ENCODE measurements at places on chromosomes 2 and 18.

DNA sequence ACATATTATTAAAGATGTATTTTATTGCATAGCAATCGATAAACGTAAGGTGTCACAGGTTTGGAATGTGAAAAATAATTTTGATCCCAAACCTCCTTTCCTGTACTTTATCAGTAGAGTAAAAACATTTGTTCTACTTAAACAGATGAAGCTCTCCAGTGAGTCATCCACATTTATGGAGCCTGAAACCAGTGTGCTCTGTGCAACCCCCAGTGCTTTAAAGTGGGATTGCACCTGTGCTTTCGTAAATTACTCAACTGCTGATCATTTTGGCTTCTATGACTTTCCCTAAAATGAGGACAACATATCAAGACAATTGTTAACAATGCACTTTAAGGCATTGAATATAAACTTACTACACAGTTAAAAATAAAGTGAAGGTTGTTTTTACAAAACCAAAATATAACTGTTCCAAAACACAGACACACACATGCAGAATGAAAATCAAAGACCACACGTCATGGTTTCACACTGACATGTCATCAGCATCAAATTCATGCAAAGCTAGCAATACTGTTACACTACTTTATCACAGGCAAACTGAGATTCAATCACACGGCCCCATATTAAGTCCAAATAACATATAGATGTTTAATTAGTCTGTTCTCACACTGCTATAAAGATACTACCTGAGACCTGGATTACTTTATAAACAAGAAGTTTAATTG lies 9.7 kb downstream of the TMEM18 start:
- DNase-seq: peak; percentile 40

GRCh38 chr2:102369866-102370265 lies 14.3 kb downstream of the IL18R1 start:
- no peak for DNase-seq

GRCh38 chr2:197915548-197916265 lies 111.3 kb downstream of the PLCL1 start:
- DNase-seq: no peak

DNA sequence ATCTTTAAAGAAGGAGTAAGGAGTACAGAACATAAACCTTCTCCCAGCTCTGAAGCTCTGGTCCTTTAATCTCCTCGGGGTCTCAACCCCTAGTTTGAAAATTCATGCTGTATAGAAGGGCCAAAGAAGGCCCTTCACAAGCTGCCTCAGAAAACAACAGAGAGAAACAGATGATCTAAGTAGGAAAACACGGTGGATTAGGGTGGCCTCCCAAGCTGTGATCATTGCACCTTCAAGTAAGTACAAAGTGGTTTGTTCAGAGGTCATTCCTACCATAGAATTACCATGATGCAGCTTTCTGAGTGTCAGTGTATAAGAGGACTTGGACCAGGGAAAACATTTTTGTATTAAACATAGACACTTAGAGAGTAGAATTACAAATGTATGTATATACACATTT lies 10.9 kb downstream of the TMEM169 start:
- DNase-seq: no peak

DNA sequence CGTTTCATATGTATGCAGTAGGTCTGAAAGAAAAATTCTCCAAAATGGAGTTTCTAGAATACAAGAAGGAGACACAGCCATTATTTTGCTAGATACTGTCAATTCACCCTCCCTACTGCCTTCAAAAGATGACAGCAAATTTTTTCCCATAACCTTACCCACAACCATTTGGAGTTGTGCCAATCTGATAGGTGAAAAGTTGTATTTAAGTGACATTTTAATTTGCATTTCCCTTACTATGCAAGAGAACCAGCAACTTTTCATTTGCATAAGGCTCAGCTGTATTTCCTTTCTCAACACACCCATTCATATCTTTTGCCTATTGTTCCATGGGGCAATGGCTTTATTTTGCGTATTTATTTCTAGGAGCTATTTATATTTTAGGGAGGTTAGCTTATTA lies 31.4 kb upstream of the IL18RAP start:
- DNase-seq: no peak

Data from body of pancreas (tissue), 4 donors.